ENCODE measurements at places on chromosomes 5 and 9.

DNA sequence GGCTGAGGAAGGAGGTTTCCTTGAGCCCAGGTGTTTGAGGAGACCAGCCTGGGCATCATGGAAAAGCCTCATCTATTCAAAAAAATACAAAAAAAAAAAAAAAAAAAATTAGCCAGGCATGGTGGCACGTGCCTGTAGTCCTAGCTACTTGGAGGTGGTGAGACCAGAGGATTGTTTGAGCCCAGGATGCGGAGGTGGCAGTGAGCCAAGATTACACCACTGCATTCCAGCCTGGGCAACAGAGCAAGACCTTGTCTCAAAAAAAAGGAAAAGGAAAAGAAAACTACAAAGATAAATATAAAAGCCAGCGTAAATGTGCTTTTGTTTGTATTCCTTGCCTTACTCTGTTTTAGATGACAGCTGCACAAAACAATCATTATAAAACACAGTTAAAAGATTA lies 2249.2 kb upstream of the C9orf72 start:
- DNase-seq, result no peak

GRCh38 chr5:133457439-133458355 lies 154.6 kb downstream of the FSTL4 start:
- DNase-seq, result no peak

DNA sequence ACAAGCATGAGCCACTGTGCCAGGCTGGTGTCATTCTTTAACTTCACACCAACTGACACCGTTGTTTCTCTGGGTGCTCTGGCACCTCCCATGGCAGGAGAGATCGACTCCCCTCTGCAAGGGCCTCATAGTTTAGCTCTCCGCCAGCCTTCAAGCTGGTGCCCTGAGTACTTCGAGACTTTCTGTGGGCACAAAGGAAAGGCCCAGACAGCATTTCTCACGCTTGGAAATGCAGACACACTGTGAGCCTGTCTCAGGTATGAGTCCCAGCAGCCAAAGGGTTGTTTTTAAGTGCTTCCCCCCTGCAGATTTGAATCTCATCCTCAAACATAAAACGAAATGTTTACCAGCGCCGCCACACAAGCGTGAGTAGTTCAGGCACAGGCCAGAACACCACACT lies 11.1 kb upstream of the TCF7 start:
- no peak for DNase-seq

DNA sequence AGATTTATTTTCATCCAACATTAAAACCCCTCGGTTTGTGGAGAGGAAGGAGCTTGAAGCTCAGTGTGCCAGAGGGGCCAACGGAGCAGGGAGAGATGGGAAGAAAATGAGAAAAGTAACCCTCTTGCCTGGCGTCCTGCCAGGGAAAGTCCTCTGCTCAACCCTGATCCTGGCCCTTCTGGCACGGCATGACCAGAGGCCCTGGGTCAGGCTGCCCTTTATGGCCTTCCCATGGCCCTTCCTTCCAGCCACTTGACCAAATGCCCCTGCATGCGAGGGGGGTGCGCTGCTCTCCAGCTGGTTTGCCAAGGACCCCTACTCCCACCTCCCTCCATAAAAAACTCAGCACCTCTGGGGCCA lies 43.8 kb downstream of the SPRY4 start:
- DNase-seq, result no peak

GRCh38 chr9:128296340-128297220 lies 20.5 kb downstream of the SWI5 start:
- no peak for DNase-seq

DNA sequence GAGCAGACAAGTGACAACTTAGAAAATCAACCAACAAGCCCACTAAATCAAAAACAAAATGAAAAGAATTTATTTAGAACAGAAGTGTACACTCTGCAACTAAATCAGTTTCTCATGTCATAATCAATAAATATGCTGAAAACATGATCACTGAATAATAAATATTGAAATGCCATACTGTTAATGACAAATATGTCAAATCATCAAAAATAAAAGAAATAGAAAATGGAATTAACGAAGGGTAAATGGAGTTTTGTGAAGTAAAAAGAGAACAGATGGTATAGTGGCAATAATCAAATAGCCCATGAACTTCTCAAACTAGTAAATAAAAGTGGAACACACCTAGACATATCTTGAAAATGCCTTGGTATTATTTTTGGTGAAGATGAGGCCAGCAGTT lies 744.9 kb downstream of the TAF11L14 start:
- DNase-seq, result no peak

GRCh38 chr5:122985954-122986721 lies 50.4 kb downstream of the PPIC start:
- no peak for DNase-seq

DNA sequence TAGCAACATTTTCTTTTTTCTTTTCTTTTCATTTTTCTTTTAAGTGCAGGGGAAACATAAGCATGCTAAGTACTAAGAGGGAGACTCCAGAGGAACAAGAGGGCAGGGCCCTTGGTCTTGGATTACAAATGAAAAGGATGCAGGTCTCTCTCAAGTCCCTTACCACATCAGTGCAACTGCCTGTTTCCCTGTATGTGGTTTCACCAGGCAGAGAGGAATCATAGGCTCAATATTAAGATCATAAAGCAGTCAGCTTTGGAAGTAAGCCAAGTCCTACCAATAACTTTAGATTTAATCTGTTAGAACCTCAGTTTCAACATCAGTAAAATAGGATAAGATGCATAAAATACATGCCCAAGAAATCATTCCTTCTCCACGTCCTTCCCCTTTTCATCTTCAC lies 422.7 kb upstream of the PAPPA start:
- no peak for DNase-seq

DNA sequence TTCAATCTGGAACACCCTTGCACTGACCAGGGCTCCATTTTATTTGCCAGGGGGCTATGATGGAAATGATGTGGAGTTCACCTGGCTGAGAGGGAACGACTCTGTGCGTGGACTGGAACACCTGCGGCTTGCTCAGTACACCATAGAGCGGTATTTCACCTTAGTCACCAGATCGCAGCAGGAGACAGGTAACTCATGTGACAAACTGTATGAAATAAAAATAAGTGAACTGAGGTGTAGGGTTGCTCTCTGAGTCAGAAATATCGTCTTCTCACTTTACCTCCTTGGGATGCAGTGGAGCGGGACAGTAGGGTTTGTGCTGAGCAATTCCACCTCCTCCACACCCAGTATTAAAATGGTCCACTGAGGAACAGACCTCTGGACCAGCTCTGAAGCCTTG lies 22.1 kb downstream of the GABRP start:
- no peak for DNase-seq

DNA sequence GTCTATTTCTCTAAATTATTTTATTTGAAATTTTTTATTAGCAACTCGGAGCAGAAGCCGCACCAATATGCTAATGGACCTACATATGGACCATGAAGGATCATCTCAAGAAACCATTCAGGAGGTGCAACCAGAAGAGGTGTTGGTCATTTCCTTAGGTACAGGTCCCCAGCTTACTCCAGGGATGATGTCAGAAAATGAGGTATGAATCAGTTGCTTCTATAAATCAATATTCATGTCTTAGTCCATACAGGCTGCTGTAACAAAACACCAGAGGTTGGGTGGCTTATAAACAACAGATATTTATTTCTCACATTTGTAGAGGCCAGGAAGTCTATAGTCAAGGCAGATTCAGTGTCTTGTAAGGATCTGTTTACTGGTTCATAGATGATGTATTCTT lies 50.8 kb downstream of the GAPVD1 start:
- no peak for DNase-seq

GRCh38 chr5:156400231-156400986 lies 73.4 kb downstream of the SGCD start:
- DNase-seq, result no peak

GRCh38 chr5:98656125-98656795 lies 117.2 kb upstream of the RGMB start:
- no peak for DNase-seq

GRCh38 chr5:157732596-157733262 lies 1.5 kb downstream of the THG1L start:
- DNase-seq, result no peak

DNA sequence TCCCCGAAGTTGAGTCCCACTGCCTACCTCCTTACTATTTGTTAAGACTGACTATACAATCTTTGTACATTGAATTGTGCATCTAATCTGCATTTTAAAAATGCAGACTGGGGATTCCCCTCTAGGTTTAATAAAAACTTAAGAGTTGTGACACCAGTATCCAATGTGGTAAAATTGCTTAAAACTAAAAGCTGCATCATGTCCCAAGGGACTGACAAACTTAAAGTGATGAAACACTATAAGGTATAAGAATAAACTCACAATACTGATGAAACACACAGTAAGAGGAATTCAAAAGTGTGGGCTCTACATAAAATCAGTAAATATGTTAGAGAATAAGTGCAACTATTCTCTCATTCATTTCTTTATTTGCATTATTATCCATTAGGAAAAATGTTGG lies 1905.1 kb downstream of the MAT2B start:
- DNase-seq, result no peak

GRCh38 chr5:136420168-136420898 lies 55.0 kb upstream of the TRPC7 start:
- no peak for DNase-seq

DNA sequence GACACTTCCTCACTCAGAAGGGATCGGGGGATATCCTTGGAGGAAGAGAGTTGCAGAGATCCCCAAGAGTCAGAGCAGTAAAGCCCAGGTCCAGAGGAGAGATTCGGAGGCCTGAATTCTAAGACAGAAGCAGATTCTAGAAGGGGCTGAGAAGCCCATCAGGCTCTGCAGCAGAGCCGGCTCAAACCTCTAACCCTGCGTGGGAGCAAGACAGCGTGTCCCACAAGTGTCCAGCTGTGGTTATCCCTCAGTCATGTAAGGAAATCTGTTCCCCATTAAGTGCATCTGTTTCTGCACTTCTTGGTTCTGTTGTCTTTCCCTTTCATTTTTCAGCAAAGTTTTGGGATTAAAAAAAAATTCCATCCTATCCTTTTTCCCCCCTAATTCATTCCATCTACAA lies 4.8 kb upstream of the DIAPH1 start:
- no peak for DNase-seq

DNA sequence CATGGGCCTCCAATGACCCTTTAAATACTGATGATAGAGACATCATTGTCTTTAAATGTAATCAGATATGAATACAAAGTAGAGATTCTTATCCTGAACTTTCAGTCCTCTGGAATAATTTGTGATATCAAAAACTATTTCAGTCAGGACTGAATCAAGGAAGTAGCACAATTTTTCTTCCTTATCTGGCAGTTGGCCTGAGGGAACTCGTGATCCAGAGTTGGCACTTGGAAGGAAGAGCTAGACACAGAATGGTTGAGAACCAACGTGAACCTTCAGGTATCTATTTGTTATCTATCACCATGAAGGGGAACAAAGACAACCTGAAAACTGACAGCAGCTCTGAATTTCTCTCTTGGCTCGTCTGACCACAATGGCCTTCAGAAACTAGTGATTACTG lies 269.3 kb downstream of the PRDM9 start:
- DNase-seq, result no peak

- no peak for DNase-seq
Measured at GRCh38 chr5:36396640-36397039, 94.9 kb upstream of the RANBP3L start.

All from putamen (tissue), 1 donor.